ENCODE measurements at places on chromosomes 3 and 15.

- DNase-seq = no peak
These were observed 15.3 kb downstream of the GABPB1 start for GRCh38 chr15:50339717-50340116.

- DNase-seq = no peak
These were observed 35.2 kb downstream of the IFT122 start for GRCh38 chr3:129474984-129475804.

DNA sequence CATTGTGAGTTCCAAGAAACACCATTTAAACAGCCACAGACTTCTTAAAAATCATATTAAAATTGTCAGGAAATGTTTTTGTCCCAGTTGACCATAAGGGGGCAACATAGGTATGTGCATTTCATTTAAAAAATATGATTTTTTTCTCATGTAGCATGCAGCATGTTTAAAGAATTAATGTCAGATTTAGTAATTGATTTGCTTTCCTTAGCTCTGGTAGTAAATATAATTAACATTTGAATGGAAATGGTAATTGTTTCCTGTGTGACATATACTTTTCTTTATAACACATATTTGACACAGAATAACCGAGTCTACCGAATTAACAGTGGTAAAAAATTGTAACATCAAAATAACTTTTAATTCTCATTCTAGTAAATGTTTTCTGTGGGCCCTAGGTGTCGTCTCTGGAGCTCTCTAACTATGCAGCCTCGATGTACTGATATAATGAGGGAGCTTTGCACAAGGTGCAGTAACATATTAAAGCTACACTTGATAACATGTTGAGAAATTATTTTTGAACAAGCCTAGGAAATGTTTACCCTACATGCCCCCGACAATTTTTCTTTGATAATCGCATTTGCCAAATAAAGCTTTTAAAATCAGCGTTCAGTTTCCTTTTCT, 34.9 kb downstream of the NXPE3 start:
- DNase-seq = no peak

- DNase-seq = no peak
These were observed 15.6 kb downstream of the LRRK1 start for GRCh38 chr15:100934726-100935125.

DNA sequence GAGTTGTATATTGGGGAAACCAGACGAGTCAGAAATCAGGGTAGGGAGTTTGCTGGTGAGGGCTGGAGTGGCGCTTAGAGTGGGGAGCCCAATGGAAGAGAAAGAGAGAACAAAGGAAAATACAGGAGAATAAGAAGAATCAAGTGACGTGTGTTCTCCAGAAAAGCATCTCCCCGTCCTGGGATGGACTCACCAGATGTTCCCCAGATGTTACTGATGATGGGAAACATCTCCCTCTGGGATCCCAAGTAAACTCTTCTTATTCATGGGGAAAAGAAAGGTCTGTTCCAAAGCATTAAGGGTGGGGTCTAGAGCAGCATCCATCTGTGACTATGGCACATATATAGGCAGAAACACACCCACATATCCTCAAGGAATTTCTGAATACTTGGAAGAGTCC, 3.0 kb upstream of the CSRNP1 start:
- no peak for DNase-seq

GRCh38 chr15:57403566-57404325, 27.4 kb downstream of the CGNL1 start:
- no peak for DNase-seq

GRCh38 chr3:55620351-55621025, 133.4 kb upstream of the WNT5A start:
- DNase-seq = no peak

DNA sequence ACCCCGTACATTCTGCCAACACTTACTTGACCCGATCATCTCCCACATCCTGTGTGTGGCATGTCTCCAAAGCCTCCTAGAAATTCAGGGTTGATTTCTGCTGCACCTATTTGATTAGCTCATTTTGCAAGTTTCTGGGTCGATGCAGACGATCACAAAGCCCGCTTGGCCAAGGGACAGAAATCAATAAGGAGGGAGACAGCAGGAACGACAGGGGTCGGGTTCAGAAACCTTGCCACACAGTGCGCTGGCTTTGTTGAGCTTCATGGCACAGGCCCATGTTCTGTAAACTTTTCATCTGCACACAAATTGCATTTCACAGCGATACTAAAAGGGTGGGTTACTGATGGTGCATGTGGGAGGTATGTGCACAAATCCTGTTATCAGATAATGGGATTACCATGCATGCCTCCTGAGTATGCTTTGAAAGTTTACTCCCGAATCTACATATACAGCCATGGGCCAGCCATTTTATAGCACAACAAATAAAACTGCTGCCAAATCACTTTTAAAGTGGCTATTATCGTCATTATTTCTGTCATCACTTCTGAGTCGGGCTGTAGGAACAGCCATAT, 95.9 kb upstream of the ATP11B start:
- DNase-seq = no peak

DNA sequence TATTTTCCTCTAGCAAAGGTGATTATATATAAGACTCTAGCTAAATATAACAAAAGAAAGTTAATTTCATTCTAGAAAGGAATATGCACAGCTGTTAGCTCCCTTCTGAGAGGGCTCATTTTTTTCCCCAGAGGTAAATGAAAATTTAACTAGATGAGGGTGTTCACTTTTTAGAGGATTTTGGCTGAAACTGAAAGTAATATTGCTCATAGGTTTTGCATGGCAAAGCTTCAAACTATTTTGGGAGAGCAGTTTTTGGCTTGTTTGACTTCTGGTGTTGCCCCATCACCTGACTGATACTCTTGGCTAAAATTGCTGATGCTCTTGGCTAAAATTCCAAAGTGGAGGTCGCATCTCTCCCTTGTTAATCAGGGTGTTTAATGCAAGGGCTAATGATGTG, 311.9 kb downstream of the EDEM1 start:
- peak; percentile 85 for DNase-seq

DNA sequence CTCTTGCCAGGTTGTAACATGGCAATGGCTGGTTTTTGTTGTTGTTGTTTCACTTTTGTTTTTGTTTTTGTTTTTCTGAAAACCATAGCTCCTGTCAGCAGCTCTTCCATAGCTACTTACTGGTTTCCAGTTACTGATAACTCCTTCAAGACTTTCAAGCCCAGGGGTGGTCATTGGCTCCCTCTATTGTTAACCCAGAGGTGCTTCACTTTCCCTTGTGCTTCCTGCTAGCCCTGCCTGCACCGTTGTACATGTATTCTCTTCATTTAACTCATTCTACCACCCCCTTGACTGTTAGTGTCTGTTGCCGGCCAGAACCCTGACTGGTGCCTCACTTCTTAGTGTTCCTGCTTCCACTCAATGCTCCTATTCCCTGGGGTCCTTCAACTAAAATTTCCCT, 4.2 kb upstream of the TRAT1 start:
- peak; percentile 86 for DNase-seq

- no peak for DNase-seq
These were observed 13.2 kb downstream of the XXYLT1 start for GRCh38 chr3:195257454-195258448.

GRCh38 chr3:143265501-143266070, 146.0 kb downstream of the CHST2 start:
- DNase-seq = no peak

DNA sequence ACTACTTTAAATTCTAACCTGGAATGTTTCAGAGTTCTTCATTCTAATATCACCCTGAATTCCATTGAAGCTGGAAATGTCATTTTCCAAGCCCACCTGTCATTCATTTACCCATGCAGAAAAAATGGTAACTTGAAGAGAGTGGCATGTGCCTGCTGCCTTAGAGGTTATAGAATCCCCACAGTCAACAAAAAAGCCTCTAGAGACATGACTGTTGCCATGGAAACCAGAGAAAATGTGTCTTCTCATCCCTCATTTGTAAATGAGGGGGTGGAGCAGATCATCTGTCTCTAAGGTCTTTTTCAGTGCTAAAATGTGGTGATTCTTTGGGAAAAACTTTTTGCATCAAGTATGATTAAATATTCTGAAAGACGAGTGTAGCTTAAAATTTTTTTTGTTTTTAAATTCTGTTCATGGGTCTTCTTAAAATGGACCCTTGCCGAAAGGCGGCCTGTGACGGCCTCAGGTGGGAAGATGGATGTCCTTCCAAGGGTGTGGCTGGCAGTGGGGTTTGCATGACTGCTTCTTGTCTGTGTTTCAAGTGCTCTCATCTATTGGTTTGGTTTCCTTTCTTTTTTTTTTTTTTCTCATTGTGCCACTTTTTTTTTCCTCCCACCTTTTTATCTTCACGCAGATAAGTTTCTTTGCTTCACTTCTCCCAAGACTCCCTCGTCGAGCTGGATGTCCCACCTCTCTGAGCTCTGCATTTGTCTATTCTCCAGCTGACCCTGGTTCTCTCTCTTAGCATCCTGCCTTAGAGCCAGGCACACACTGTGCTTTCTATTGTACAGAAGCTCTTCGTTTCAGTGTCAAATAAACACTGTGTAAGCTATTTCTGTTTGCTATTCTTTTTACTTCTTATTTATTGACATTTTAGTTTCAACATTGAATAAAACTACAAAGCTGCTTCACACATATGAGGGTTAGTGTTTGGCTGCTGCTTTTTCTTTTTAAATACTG, 23.0 kb downstream of the TPM1 start:
- no peak for DNase-seq

- DNase-seq = no peak
These were observed 1.4 kb upstream of the PRKCI start for GRCh38 chr3:170220871-170221270.

DNA sequence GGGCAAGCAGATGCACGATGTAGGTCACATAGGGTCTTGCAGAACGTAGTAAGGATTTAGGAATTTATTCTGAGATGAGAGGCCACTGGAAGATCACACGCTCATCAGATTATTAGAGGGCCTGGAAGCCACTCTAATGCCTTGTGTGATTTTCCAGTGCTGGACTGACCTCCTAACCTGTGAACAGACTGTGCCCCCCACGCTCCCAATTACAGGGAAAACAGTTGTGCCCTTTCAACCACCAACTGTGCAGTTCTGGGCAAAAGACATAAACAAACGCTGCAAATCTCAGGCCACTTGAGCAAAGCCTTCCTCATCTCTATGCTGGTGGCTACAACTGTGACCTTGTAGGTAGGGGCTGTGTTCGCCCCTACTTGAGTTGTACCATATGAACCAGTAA, 48.2 kb upstream of the BOC start:
- no peak for DNase-seq

GRCh38 chr15:89486726-89487050, 9.7 kb downstream of the RHCG start:
- peak; percentile 18 for DNase-seq

DNA sequence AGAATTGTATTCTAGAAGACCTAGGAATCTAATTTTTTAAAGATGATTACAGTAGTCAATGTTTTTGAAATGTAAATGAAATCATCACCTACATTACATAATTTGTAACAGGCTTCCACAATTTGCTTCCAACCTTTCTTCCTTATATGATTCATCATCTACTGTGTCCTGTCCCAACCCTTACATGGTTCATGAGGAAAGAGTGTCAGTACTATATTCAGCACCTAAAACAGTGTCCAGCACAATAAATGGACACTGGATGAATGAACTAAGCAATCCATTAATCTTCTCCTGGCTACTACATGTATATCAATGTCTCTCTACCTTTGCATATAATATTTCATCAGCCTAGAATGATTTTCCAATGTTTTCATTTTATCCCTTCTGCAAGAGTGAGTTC, 12.2 kb downstream of the FGF12 start:
- DNase-seq = no peak

DNA sequence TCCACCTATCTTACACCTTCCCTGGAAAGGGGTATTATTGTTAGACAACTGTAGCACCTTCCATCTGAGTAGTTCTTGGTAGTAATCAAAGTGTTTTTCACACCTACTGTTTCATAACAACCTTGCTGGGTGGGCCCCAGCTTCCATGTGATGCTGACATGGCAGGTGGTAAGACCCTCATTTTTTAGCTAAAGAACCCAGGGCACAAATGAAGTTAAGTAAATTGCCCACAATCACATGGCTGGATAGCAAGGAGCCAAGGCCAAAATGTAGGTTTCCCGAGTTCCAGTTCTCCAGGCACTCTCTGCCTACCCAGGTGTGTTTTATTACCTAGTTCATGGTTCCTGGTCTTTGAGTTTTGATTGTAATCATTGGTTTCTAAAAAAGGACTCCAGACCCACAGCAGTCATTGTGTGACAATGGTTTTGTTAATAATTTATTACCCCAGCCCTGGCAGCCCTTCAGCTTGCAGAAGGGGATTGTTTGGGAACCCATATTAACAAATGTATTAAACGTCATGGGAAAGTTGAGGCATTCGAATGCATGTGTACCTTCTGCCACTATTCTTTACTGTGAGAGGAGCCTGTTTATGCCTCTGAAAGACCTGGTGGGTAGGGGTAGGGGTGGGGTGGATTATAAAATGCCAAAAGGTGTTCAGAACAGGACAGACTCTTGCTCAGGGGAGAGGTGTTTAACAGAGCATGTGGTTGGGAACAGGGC, 222.2 kb upstream of the BHLHE40 start:
- DNase-seq = no peak

- no peak for DNase-seq
These were observed 61.4 kb downstream of the ZNF609 start for GRCh38 chr15:64521726-64522164.

DNA sequence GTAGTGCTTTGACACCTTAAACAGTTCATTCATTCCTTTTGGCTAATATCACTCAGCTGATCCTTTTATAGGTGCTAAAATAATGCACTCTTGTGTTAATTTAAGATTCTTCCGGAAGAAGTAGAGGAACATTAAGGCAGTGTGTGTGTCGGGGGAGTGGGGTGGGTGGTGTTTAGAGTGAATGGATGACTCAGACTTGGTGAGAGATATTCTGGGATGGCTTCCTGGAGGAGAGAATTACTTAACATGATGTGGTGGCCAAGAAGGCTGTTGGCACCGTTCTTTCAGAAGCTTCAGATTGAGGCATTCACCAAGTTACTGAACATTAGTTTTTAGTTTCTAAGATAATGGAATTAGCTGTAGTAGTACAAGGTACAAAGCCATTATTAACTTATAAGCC, 125.6 kb upstream of the ROPN1 start:
- no peak for DNase-seq

- DNase-seq = no peak
These were observed 3.7 kb upstream of the PLXNB1 start for GRCh38 chr3:48433472-48434118.

GRCh38 chr15:36965570-36966342, 134.6 kb downstream of the MEIS2 start:
- DNase-seq = no peak

DNA sequence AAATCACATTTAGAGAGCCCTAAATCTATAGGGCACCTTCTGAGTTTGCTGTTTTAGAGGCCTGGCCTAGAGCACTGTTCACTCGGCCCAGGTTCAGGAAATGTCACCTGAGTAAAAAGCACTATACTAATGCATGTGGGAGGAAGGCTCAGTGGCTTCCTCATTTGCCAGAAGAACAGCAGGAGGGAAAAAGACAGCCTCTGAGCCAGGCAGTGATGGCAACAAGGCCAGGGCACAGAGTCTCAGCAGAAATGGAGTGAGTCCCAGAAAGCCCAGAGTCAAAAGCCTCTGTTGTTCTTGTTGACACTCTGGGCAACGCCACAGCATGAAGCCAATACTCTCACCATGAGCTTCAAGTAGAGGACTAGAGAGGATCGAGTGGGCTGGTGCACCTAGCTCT, 25.9 kb downstream of the LTF start:
- no peak for DNase-seq

Measured in MM.1S (cell line).